Stimulated activated CD4-positive, alpha-beta T cell treated with anti-CD3 and anti-CD28 coated beads, TNF-alpha, amount 100 ng/mL, for 4 hours (primary cell): ENCODE measurements at places on chromosomes 5 and 9.

DNA sequence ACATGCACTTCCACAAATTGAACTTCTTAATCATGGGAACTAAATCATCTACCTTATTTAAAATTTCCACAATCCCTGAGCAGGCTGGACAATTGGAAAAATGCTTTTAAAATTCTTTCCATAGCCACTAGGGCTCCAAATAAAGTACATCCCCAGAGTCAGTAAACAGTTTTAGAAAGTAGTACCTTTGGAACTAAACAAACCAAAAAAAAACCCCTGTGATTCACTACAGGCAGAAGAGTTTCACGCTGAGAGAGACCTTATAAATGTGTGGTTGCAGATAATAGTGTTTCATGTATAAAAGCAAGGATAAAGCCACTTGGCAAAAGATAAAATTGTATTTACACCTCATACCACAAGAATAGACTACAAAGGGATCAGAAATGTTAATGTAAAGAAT lies 11.8 kb upstream of the HMGCR start:
- DNase-seq = no peak

GRCh38 chr9:112380102-112380824 lies at the start of gene HSDL2:
Gene HSDL2 (plus strand): TSS chr9:112380108. CDS start chr9:112380164, 56 bp downstream.
- DNase-seq = no peak

- no peak for DNase-seq
Measured at GRCh38 chr5:141313711-141314110, 6.9 kb downstream of the TAF7 start.

DNA sequence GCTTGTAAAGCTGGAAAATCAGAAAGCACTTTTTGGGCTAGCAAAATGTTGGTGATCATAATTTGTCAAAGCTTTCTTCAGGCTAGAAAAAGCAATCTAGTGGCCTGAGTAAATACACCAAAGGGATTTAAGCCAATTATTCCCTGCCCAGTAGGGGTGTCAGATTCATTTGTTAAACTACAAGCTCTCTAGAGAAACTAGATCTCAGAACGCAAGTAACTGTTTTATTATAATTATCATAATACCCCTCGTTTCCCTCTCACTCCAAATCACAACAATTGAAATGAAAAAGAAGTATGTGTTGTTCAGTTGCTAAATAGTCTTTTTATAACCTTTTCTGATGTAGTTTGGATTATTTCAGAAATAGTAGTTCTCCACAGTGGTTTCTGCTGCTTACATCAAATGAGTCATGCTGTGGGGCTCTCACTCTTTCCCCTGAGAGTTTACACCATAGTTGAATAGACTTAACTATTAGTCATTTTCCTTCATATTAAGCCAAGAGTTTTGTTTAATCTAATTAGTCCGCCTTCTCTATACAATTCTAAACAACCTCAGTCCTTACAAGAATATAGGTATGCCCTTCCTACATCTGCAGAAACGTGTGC lies 918.6 kb upstream of the DMAC1 start:
- no peak for DNase-seq

GRCh38 chr9:70639853-70640814 lies 225.7 kb upstream of the KLF9 start:
- no peak for DNase-seq

- DNase-seq = no peak
Measured at GRCh38 chr5:82406205-82406773, 128.1 kb upstream of the RPS23 start.

DNA sequence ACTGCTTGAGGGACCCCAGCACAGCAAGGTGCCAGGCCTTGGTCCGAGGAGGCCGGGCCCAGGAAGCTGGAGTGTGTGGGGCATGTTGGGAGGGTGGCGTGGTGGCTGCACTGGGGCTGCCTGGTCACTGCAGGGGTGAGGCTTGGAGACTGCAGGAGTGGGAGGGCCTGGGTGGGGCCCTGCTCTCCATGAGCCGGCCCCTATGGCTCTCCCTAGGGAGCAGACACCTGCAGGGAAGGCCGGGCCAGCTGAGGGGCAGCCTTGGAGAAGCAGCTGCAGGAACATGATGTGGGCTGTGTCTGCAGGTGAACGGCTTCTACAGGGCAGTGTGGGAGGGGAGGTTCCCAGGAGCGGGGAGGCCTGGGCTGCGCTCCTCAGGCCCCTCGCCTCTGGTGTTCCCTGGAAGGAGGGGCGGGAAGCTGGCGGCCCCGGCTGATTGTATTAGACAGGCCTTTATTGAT lies 41.7 kb upstream of the TMEM250 start:
- no peak for DNase-seq

- no peak for DNase-seq
Measured at GRCh38 chr9:111836311-111836710, 41.6 kb upstream of the SHOC1 start.

DNA sequence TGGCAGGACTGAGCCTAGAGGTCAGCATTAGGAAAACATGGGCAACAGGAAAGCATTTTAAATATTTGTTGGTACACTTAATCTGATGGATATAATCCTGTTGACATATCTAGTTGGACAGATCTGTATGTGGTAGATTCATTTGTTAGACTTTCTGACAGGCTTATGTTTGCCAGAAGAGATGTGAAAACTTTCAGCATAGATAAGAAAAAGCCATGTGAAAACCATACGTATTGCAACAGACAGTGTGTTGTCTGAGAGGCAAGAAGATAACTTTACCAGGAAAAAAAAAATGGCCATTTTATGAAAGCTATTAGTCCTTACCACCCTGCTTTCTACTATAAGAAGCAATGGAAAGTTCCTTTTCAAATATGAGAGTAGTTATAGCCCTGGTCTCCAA lies 1902.2 kb upstream of the C9orf72 start:
- DNase-seq = no peak

GRCh38 chr5:139682016-139682975 lies 34.1 kb downstream of the CXXC5 start:
- no peak for DNase-seq

DNA sequence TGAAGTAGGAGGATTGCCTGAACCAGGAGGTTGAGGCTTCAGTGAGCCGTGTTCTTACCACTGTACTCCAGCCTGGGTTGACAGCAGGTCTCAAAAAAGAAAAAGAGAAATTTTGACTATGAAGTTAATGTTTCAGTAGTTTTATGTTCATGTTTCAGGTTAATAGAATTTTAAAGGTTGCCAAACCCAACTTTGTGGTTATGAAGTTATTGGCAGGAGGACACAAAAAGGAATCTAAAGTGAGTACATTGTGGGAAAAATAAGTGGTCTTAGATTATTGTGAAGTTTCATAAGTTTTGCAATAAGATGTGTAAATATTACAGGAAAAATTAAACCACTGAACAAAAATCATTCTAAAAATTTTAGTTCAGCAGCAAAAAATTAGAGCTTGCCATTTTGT lies 78.6 kb downstream of the GOLM1 start:
- no peak for DNase-seq

- no peak for DNase-seq
Measured at GRCh38 chr5:175516933-175517823, 38.8 kb downstream of the SFXN1 start.

- DNase-seq = no peak
Measured at GRCh38 chr5:52685566-52685965, 102.2 kb upstream of the ITGA1 start.

DNA sequence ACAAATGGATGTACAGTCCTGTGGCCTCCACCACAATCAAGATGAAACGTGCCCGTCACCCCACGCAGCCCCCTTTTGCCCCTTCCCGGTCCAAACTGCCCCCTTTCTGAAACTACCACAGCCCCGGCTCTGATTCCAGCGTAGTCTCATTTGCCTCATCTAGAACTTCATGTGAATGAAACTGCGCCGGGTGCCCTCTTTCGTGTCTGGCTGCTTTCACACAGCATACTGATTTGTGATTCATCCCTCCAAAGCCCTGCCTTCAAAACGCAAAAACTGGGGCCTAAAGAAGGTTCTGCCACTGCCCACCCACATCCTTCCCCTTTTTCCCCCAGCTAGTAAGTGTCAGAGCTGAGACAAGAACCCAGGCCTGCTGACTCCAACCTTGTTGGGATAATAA lies 31.5 kb upstream of the NCS1 start:
- DNase-seq = no peak
